Urothelium cell line (cell line): ENCODE measurements at places on chromosomes 7 and 10.

DNA sequence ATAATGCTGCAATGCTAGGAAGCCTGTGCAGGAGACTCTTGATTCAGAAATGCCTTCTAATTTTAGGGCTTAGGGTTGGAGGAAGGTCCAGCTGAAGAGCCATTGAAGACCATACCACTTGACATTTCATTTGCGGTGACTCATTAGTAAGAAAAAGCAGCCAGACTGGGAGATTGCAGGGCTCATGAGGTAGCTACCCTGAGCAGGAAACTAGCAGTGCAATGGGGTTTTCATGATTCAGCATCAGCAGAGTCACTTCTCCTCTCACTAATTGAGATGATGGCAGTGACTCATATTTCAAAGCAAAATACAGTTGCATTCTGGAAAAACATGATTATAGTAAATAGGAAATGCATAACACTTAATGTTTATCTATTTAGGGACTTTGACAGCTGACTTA is 434.1 kb downstream of the DNAJB9 start:
- DNase-seq: peak; percentile 13

- no peak for DNase-seq
Measured at GRCh38 chr7:105611856-105612775, 30.8 kb upstream of the EFCAB10 start.

DNA sequence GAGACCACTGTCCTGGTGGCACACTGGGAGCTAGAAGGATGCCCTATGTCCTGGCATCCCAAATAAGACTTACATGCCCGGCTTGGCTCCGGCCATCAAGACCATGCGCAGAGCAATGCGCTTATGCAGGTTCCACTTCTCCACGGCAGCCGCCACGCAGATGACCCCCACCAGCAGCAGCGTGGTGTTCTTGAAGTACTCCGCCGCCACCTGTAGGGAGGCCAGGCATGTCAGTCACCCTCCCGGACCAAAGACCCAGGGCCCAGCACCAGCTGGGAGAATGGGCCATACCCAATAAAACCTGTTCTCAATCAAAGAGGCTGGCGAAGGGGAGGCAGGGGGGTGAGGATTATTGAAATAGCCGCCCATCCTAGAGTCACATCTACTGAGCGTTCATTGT is 19.9 kb downstream of the SLC13A4 start:
- no peak for DNase-seq

DNA sequence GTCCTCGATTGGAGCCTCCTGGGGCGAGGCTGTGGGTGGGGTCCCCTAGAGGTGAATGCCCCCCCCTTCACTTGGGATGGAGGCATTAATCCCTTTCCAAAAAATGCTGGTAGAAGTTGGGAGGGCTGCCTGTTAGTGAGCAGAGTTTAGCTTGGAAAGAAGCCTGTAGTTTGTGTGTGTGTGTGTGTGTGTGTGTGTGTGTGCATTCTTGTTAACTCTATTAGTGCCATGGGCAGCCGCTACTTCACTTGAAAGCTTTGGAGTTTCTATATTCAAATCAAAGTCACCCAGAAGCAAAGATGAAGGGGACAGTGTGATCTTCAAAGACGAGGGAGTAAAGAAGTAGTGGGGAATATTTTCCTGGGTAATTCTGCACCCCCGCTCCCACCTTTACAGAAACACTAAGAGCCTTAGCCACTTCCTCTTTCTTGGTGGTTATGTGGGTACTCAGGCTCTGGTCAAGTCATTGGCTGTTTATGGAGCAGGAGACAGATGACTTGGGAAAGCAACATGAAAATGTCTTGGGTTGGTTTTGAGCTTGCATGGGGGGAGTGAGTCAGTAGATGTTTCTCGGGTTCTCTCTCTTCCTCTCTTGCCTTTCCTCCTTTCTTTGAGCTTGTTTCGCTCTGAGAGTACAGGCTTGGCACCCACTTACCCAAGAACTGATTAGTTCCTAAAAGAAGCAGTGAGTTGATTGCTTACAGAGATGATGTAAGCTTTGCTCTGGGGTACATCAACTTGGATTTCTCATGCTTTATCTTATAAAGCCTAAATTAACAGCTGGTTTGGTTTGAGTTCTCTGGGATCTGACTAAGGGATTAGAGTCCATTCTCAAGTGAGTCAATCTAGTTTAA is 35.9 kb downstream of the TCF7L2 start:
- DNase-seq: no peak

DNA sequence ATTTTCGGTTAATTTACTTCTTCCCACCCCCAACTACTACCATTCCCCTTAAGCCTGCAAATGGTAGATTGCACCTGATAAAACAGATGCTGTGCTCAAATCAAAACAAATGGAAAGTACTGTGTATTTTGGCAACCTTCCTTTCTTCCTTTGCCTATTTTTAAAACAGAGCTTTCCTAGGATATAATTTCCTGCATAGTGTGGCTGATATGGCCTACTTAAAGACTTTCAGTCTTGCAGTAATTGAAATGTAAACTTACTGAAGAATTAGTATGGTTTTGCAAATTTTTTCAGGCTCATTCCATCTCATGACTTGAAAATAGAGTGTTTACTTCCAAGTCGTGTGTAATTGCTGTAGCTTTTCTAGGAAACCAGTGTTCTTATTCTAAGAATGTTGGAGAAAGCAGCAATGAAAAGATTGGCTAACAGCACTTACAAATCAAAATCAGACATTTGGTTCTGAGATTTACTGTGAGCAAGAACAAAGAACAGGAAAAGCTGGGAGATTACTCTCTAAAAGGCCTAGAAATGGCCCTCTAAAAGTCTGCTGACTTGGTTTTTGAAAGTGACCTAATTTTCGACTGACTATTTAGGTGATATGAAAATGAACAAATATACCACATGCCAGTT is 52.0 kb downstream of the REEP3 start:
- no peak for DNase-seq

GRCh38 chr7:43689115-43689514 is 40.2 kb downstream of the COA1 start:
- DNase-seq: no peak

GRCh38 chr7:6615723-6616555 is 529 bp downstream of the ZNF853 start:
- peak; percentile 80 for DNase-seq

- DNase-seq: no peak
Measured at GRCh38 chr7:115300231-115300870, 378.5 kb downstream of the MDFIC start.

DNA sequence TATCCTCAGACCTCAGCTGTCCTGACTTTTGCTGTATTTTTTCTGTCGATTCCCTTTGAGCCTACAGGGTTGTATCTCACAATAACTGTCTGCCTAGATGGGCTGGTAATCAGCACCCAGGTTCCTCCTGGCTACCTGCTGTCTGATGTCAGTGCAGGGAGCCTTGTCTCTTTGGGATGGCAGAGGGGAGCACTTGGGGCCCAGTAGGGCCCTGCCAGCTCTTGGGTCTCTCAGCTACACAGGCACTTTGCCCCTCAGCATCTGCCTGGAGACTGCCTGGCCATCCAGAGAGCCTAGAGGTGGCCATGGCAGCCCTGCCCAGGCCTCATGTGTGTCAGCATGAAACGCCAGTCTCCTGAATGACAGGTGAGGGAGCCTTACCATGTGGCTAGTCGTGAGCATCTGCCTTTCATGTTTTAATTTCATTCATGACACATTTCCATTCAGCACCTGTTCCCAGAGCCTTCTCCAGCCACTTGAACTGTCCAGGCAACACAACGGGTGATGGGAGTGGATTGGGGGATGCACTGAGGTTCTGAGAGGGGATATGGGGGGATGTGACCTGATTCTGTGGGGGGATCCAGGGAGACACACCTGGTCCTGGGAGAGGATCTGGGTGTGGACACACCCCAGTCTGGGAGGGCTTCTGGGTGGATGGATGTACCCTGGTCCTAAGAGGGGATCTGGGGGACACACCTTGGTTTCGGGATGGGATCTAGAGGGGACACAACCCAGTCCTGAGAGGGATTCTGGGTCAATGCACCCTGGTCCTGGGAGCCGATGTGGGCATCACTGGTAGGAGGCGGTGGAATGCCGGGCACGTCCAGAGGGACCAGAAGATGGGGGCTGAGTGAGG is 21.9 kb downstream of the ADCY1 start:
- no peak for DNase-seq

DNA sequence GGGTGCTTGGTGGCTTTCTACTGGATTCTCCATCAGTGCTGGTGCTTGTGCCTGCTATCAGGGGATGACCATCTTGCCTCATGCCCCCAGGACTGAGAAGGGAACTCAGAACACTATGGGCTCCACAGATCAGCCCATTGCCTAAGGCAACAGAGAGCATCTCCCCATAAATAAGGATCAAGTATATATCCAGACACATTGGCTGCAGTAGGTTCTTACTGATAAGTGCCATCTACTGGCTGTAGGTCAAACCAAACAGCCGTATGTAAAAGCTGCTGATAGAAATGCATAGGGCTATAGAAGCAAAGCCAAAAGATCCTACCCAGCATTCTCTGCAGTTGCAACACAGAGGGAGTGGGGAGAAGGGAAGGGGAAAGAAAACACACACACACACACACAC is 153.7 kb downstream of the CDK14 start:
- no peak for DNase-seq

- no peak for DNase-seq
Measured at GRCh38 chr10:124595143-124595883, 133.7 kb downstream of the LHPP start.

- DNase-seq: no peak
Measured at GRCh38 chr7:140261105-140261486, 84.3 kb upstream of the KDM7A start.

- DNase-seq: no peak
Measured at GRCh38 chr7:114941692-114942091, 19.8 kb downstream of the MDFIC start.

- DNase-seq: no peak
Measured at GRCh38 chr7:92730808-92731207, 105.6 kb downstream of the CDK6 start.

DNA sequence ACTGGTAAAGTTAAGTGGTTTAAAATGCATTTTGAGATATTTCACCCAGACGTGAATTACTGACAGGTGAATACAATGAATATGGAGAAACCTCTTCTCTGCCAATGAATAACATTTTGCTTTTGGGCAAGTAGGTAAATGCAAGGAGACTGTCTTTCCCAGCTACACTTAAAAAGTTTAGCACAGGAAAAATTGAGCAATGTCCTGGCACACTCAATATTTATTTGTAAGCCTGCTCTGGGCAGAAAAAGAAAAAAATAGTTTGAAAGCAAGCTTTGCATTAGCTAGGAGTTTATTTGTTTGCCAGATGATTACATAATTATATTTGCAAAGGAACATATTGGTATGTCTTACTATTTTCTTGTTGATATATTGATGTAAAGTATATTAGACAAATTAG is 624.2 kb downstream of the ACTR3B start:
- no peak for DNase-seq

DNA sequence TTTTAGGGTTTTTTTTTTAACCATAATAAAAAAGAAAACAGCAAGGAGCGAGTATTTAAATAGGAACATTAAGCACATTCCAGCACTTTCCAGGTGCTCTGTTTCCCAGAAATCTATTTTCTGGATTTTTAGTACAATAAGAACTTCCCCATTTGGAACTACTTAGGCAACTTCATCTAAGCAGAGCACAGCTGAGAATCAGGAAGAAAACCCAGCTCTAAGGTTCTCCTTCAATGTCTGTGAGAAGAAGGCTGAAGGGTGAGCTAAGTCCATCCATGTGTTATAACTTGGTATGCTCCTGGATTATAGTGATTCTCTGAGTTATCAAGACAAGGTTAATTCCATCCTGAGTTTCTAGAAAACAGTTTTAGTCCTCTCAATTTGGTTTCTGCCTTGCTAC is 181.9 kb downstream of the CYP26A1 start:
- no peak for DNase-seq

- DNase-seq: peak; percentile 69
Measured at GRCh38 chr7:32905175-32905662, 13.7 kb upstream of the KBTBD2 start.

- no peak for DNase-seq
Measured at GRCh38 chr10:108582387-108582786, 1340.9 kb downstream of the XPNPEP1 start.

DNA sequence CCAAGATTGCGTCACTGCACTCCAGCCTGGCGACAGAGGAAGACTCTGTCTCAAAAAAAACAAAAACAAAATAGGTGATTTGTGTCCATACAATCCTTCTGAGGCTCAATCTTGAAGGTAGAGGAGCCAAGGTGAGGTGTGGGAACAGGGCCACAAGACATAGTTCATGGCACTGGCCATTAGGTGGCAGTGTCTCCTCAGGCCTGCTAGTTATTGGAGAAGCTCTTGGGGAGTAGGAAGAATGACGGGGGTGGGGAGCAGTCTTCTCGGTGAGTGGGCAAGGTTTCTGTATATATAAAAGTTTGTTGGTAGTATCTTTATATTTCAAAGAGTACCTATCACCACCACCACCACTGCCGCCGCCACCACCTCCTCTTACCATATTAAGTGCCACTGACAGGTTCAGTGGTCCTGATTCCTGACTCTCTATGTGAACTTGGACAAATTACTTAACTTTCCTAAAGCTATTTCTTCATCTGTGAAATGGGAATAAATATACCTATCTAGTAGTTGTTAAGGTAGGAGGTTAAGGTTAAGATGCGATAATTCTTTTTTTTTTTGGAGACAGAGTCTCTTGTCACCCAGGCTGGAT is 24.0 kb downstream of the CCSER2 start:
- peak; percentile 57 for DNase-seq

GRCh38 chr7:117068511-117069145 is 115.3 kb downstream of the ST7 start:
- no peak for DNase-seq

GRCh38 chr7:127675721-127676120 is 23.7 kb downstream of the SND1 start:
- DNase-seq: no peak

GRCh38 chr10:126309228-126309883 is 78.9 kb downstream of the ADAM12 start:
- DNase-seq: no peak

DNA sequence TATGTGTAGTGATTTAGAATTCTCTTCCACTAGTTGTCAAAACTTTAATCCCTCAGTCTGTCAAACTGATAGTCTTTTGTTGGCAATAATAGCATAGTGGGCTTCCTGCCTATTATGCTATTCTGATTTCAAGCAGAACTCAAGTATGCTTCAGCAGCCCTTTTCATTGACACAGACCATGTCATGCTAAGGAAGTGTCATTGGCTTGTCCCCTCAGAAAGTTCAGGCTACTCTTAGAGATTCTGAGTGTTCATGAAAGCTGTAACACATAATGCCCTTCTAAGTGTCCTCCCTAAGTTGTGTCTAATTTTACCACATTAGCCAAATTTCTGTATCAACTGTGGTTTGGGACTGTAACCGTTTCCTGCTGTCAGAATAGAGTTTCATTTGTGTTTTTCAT is 198.7 kb downstream of the THSD7A start:
- DNase-seq: no peak

- DNase-seq: no peak
Measured at GRCh38 chr10:131803860-131804425, 96.9 kb upstream of the PPP2R2D start.

GRCh38 chr7:81297317-81297716 is 378.5 kb upstream of the SEMA3C start:
- no peak for DNase-seq

DNA sequence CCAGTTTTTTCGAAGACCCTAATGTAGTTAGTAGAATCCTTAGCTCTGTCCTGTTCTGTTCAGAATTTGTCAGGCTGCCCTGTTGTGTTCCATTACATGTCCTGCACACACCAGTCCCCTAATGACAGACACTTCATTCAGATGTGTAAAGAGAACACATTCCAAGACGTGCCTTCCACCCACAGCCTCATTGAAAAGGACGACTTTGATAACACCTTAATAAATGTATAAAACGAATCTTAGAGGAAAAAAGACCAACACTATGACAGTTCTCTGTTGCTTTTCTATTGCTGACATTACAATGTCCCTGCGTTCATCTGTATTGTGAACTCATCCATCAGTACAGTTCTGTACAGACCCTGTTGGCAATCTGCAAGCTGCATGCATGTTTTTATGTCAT is 3.5 kb downstream of the LRRTM3 start:
- no peak for DNase-seq
